ENCODE measurements at places on chromosomes 5 and 9. TPM values are rescaled to one million over a fixed set of nuclear protein-coding genes. Genes with fewer than 3 reads are reported as not detected.

Gene SHOC1
- total RNA-seq: not detected

DNA sequence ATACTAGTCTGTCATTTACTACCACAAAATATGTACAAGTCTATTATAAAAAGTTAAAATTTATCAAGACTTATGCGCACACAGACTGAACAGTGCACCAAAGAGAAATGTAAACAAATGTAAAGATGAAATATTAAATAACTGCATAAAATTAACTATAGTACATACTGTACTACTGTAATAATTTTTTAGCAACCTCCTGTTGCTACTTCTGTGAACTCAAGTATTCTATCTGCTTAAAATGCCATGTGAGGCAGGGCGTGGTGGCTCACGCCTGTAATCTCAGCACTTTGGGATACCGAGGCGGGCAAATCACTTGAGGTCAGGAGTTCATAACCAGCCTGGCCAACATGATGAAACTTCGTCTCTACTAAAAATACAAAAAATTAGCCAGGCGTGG is 13.8 kb upstream of the ISOC1 start:
- no peak for DNase-seq

GRCh38 chr5:1172670-1173404 is 28.6 kb upstream of the SLC6A19 start:
- DNase-seq: peak; percentile 66

DNA sequence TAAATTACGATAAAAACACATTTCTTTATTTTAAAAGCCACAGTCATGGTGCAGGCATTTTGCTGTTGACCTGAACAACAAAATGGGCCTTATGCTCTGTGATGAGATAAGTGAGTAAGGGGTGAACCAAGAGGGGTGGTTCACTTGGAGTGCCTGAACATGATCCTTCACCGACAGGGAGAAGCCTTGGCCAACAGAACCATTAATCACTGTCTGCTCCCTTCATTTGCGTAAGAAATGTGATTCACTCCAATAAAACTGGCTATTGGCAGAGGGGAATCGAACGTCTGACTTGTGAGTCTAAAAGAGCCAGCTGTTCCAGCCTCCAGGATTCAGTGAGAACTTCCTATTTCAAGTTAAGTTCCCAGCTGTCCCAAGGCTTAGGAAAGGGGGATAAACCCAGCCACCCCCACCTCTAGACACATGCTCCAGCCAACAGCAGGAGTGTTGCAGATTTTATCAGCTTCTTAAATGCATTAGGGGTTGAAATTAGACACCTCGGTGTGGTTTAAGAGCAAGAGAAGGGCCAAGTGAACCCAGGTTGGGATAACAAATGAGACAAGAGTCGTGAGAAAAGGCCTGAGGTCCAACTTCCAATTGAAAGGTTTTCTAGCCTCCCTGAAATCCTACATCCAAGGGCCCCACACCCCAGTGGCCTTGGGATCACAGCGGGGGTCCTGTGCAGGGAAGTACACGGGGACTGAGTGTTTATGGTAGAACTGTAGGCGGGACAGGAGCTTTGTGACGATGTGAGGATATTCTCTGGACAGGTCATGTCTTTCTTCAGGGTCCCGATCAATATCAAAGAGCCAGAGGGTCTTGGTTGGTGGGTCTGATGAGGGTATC is 131.4 kb upstream of the LHFPL2 start:
- no peak for DNase-seq

Gene RANBP17
- total RNA-seq: not detected

Gene C9orf153
- total RNA-seq: 0.16 TPM

DNA sequence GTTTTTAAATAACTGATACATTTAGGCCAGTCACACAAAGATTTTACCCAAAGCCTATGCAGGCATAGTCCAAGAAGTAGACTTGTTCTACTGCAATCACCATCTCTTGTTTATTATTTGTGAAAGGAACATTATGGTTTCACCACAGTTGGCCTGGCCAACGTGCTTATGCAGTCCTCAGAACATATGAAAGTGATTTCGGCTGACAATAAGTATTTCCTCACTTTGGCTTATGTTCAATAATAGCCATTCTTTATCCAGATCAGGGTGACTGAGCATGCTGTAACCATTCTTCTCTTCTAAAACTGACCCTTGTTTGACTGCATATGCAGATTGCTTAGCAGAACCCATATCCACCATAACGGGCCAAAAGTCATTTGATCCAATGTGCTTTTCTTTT is 76.6 kb upstream of the CCDC152 start:
- DNase-seq: no peak

Gene ASPN
- total RNA-seq: not detected

Gene PCDHGB6
- not detected for total RNA-seq

Gene OMD
- not detected for total RNA-seq

- no peak for DNase-seq
Measured at GRCh38 chr9:134717056-134717455, 75.5 kb downstream of the COL5A1 start.

- no peak for DNase-seq
Measured at GRCh38 chr5:14258840-14259239, 115.7 kb downstream of the TRIO start.

Gene FGFR4
- 1.3 TPM for total RNA-seq

DNA sequence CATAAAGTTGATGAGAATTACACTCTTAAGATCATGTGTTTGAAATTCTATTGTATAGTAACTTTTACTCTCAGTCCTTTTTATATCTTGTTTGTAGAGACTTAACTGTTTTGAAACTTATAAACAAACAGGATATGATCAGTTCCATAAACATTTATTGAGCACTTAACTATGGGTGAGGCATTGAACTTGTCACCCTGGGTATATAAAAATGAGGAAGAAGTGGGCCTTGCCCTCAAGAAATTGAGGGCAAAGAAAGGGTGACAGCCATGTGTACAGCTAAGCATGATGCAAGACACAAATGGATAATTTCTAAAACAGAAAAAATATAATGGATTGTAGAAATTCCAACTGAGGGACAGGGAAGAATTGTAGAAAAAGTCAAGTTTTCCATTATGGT is 15.7 kb downstream of the UNC13B start:
- no peak for DNase-seq
